ENCODE measurements at places on chromosomes 16 and 17. TPM values are rescaled to one million over a fixed set of nuclear protein-coding genes. Genes with fewer than 3 reads are reported as not detected.

DNA sequence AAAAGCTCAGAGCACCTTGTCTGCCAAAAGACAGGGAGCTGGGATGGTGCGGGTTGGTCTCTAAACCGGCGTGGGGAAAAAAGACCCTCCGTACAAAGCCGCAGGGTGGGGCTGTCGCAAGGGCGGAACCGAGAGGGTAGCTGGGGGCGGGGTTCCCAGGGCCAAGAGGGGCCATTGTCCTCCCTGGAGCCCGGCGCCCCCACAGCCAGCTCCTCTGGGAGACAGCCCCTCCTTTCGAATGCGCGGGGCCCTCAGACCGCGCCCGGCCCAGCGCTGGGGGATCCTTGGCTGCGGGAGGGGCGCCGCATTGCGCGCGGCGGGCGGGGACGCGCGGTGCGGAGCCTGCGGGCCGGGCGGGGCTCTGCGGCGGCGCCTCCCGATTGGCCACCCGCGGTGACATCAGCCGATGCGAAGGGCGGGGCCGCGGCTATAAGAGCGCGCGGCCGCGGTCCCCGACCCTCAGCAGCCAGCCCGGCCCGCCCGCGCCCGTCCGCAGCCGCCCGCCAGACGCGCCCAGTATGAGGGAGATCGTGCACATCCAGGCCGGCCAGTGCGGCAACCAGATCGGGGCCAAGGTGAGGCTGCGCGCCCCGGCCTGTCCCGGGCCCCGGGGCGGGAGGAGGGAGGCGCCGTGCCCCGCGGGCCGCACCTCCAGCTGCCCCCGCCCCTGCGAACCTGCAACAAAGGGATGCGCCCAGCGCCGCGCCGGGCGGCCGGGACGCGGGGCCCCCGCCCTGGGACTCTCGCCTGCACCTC, at the start of gene TUBB3:
TUBB3 (plus strand) TSS at position 459 of the 756 bp plus-strand sequence; CDS start at position 519, 60 bp downstream.
- H3K27me3 ChIP-seq: peaks cover 53% of the 10 kb centered on the region
- DNase-seq: no peak
- H3K36me3 ChIP-seq: no peaks in the 10 kb centered on the region
- H3K27ac ChIP-seq: no peak within 1 kb of the TSS

- no peaks in the 10 kb centered on the region for H3K36me3 ChIP-seq
- peak; percentile 52 for DNase-seq
- H3K4me3 ChIP-seq: peak within 1 kb of the TSS; percentile 72
- H3K27me3 ChIP-seq: peaks cover 20% of the 10 kb centered on the region
- H3K27ac ChIP-seq: no peak within 1 kb of the TSS
- peaks cover 18% of the 10 kb centered on the region for H3K4me1 ChIP-seq
Observed at GRCh38 chr17:4739122-4740024, at the start of the genes CXCL16 and ZMYND15. TSS of gene CXCL16 (minus strand) at chr17:4739928. CDS start at chr17:4739339, 589 bp downstream. TSS of gene ZMYND15 (plus strand) at chr17:4739833. CDS start at chr17:4740549, 716 bp downstream.

- H3K36me3 ChIP-seq: no peaks in the 10 kb centered on the region
- H3K27ac ChIP-seq: no peak overlapping the region
- DNase-seq: no peak
- H3K4me3 ChIP-seq: no peak overlapping the region
- H3K27me3 ChIP-seq: no peaks in the 10 kb centered on the region
Observed at GRCh38 chr17:10050597-10051101, 145.6 kb upstream of the RCVRN start.

DNA sequence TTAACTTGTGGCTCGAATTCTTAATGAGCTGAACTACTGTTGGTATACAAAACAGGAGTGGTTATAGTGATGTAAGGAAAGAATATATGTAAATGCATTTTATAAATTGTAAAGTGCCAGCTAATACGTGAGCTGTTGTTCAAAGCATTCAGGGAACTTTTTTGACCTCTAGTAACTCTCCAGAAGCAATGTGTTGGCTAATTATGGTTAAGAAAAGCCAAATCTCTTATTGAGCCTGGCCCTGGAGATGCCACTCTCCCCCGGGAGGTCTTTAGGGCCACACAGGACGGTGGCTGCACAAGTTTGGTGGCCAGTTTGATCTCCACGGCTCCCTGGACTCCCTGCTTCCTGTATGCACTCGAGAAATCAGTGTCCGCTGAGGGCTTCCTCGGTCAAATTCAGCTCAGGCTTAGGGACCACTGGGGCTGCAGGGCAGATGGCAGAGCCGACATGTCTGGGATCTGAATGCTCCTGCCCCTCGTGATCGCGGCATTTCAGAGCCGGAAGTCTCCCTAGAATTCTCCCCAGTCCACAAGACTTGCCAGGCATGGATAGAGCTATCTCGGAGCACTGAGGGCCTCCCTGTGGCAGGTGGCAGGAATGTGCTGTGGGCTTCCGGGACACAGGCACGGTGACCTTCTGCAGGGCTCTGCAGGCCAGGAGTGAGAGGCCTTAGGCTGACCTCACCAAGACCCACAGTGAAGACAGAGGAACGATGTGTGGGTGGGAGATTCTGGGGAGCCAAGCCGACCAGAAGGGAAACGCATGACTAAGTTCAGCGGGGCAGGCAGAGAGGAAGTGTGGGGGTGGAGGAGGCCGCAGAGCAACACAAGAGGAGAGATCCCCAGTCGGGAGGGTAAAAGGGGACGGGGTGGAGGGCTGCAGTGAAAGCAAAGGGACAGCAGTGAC, 18.6 kb upstream of the PITPNM3 start:
- peak; percentile 63 for DNase-seq
- no peaks in the 10 kb centered on the region for H3K27me3 ChIP-seq

GRCh38 chr17:59296190-59296589, 35.3 kb upstream of the YPEL2 start:
- no peaks in the 10 kb centered on the region for H3K27me3 ChIP-seq
- H3K36me3 ChIP-seq: no peaks in the 10 kb centered on the region
- H3K4me1 ChIP-seq: no peaks in the 10 kb centered on the region
- no peak overlapping the region for H3K27ac ChIP-seq
- no peak for DNase-seq

- H3K27ac ChIP-seq: no peak overlapping the region
- H3K36me3 ChIP-seq: peaks cover 2% of the 10 kb centered on the region
- H3K4me3 ChIP-seq: no peak overlapping the region
- H3K27me3 ChIP-seq: no peaks in the 10 kb centered on the region
Observed at GRCh38 chr16:1464894-1465566, 9.8 kb downstream of the CLCN7 start.

DNA sequence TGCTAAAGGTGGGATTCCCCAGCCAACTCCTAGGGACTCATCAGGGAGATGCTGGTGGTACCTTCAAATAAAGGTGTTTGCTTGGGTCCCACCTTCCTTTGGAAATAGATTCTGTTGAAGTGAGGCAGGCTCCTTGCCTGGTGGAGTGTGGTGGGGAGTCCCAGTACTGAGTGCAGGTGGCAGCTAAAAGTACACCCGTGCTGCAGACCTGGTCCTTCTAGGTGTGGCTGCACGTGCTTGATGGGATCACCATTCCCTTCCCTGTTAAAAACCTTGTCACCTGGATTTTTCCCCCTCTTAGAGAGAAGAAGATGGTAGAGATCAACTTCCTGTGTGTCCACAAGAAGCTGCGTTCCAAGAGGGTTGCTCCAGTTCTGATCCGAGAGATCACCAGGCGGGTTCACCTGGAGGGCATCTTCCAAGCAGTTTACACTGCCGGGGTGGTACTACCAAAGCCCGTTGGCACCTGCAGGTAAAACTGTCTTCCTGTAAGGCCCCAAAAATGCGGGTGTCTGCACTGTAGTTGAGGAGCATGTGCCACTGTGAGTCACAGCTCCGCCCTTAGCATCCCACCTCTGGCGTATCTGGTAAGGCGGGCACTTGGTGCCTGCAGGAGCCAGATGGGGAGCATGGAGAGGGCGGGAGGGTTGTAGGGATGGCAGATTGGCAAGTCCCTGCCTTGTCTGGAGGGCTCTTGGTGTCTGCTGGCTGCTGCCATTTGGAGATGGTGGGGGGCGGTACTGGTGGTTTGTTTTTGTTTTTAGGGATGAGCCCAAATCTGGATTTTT, 34.0 kb downstream of the PLCD3 start:
- H3K4me3 ChIP-seq: no peak overlapping the region
- no peaks in the 10 kb centered on the region for H3K27me3 ChIP-seq
- no peak for DNase-seq
- no peaks in the 10 kb centered on the region for H3K4me1 ChIP-seq
- H3K27ac ChIP-seq: peak overlapping the region; percentile 36
- H3K36me3 ChIP-seq: peaks cover 42% of the 10 kb centered on the region

DNA sequence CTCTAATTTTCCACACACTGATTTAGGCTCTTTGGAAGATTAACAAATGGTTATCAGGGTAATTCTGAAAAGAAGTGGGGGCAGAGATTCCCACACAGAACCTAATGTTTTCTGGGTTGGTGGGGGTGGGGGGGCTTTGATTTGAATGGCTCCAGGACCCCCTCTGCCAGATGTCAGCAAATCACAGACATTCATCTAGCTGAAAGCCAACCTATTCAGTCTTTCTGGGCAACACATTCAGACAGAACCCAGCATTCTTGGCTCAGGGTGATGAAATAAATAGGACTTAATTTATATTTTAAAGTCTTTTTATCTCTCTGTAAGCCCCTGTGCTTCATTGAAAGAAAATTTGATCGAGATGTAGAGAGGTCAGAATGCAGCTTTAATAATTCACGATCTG, 533.2 kb downstream of the XYLT1 start:
- H3K36me3 ChIP-seq: no peaks in the 10 kb centered on the region
- DNase-seq: no peak
- H3K4me3 ChIP-seq: no peak overlapping the region
- no peaks in the 10 kb centered on the region for H3K27me3 ChIP-seq
- H3K4me1 ChIP-seq: no peaks in the 10 kb centered on the region

DNA sequence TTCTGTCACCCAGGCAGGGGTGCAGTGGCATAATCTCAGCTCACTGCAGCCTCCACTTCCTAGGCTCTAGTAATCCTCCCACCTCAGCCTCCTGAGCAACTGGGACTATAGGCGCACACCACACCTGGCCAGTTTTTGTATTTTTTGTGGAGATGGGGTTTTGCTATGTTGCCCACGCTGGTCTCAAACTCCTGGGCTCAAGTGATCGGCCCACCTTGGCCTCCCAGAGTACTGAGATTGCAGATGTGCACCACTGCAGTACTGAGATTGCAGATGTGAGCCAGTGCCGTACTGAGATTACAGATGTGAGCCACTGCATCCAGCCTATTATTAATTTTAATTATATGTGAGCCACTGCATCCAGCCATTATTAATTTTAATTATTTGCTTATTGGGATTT, 13.8 kb downstream of the CRK start:
- peaks cover 7% of the 10 kb centered on the region for H3K36me3 ChIP-seq
- H3K27me3 ChIP-seq: no peaks in the 10 kb centered on the region
- peaks cover 22% of the 10 kb centered on the region for H3K4me1 ChIP-seq
- no peak overlapping the region for H3K27ac ChIP-seq

GRCh38 chr16:13083681-13084080, 182.3 kb downstream of the SHISA9 start:
- no peaks in the 10 kb centered on the region for H3K4me1 ChIP-seq
- no peaks in the 10 kb centered on the region for H3K36me3 ChIP-seq
- no peaks in the 10 kb centered on the region for H3K27me3 ChIP-seq
- no peak overlapping the region for H3K27ac ChIP-seq
- H3K4me3 ChIP-seq: no peak overlapping the region
- DNase-seq: no peak

DNA sequence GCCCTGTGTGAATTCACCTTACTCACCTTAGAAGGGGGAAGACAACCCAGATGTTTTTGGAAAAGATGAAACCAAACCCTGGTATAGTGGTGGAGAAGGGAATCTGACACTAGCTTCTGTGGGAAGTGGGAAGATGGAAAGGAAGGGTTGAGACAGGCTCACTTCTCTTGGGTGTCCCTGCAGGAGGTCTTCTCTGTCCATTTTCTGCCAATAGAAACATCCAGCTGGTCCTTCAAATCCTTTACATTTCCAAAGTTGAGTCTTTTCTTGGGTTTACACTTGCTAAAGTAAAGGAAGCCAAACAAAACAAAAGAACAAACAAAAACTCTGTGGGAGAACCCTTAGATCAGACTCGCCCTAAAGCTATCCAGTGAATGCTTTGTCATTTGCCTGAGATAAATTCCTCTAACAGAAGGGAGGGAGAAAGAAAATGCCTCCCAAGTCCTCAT, 10.2 kb downstream of the HOXB1 start:
- peaks cover 25% of the 10 kb centered on the region for H3K27me3 ChIP-seq
- H3K4me3 ChIP-seq: no peak overlapping the region
- H3K27ac ChIP-seq: no peak overlapping the region
- H3K36me3 ChIP-seq: no peaks in the 10 kb centered on the region
- peaks cover 4% of the 10 kb centered on the region for H3K4me1 ChIP-seq

DNA sequence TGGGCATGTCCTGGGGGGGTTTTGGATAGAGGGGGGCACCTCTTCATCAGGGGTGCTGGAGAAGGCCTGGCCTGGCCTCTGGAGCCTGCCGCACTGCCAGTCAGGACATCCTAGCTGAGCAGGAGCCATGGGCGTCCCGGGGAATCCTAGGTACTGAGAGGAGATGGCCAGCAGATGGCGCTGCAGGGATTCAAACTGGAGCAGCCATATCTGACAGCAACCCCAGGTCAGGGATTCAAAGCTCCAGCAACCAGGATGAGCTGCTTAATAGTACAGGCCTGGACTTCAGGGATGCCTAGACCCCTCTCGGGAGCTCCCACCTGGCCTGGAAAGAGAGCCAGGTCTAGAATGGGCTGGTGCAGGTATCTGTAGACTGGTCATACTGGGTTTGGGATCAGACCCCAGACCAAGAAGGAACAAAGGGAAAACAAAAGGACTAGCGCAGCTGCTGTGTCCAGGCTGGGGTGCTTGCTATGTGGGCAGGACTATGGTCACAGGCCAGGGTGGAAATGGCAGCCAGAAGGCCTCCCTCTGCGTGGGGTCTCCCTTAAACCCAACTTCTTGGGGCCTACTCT, 306.9 kb upstream of the RBFOX1 start:
- no peaks in the 10 kb centered on the region for H3K27me3 ChIP-seq
- H3K36me3 ChIP-seq: no peaks in the 10 kb centered on the region
- H3K27ac ChIP-seq: no peak overlapping the region
- H3K4me1 ChIP-seq: no peaks in the 10 kb centered on the region

DNA sequence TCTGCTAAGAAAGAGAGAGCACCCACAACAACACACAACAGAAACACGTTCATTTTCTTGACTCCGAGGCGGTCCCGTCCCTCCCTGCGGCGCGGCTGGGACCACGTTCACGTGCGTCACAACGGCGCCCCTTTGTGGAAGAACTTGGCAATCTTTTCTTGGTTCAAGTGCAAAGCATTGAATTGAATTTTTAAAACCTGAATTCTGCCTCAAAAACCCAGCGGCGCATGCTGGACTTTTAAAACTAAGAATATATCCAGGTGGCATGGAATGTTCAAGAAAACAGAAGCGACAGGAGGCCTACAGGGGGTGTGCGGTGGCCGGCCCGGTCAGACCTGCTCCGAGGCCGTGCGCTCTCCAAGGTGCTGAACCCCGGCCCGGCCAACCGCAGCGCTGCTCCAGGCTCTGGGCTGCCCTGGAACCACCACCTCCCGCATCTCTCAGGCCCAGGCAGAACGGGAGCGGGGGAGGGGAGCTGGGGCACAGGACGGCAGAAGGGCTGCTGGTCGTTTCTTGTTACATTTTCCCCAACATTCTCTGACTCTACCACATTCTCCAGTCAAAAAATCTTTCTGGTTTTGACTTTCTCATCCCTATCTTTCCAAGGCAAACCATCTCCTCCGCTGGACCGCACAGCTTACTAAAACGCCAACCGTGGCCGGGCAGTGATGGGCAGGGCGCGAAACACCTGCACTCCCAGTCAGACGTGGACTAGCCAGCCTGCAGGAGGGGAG, 3.4 kb upstream of the HEXD start:
- H3K27ac ChIP-seq: no peak overlapping the region
- peaks cover 24% of the 10 kb centered on the region for H3K4me1 ChIP-seq
- DNase-seq: peak; percentile 89
- H3K27me3 ChIP-seq: no peaks in the 10 kb centered on the region

Gene PER1
- total RNA-seq: 62.2 TPM

Gene TADA2A
- total RNA-seq: 27.3 TPM

Gene MRPL27
- 58.2 TPM for total RNA-seq

Gene KRT12
- not detected for total RNA-seq

Gene COPS3
- total RNA-seq: 103 TPM

Gene HOXB2
- total RNA-seq: 18.2 TPM

Gene CHD9NB
- total RNA-seq: 0.19 TPM

Gene INCA1
- total RNA-seq: 0.21 TPM

Gene ARHGAP27
- total RNA-seq: 41.3 TPM

Gene PRDM7
- not detected for total RNA-seq
